ENCODE measurements at places on chromosomes 1 and 21.

GRCh38 chr1:50109647-50110075, 941 bp downstream of the ELAVL4 start:
- peak; percentile 1 for DNase-seq

DNA sequence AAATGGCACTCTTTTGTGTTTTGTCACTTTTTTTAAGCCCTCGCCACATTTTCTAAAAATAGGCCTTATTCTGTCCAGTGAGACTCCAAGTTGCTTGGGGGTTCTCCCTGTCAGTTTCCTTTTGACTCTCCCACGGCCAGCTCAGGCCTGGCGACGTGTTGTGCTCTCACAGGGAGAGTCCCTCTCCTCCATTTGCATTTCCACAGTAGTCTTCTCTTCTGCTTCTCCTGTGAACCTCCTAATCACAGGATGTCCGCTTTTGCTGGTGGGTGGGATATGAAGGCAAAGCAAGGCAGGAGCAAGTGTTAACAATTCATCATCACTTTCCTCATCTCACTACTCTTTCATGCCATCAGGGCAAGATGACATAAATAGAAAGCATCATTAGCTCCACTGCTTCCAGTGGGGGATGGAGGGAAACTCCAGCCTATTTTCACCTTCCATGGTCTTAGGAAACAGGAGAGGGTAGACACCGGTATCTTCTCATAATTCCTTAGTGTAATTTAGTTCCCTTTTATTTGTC, 99.8 kb downstream of the INTS7 start:
- no peak for DNase-seq

- peak; percentile 57 for DNase-seq
These were observed 30.7 kb downstream of the ITPKB start for GRCh38 chr1:226708342-226708780.

GRCh38 chr1:240575981-240576662, 35.8 kb downstream of the GREM2 start:
- peak; percentile 59 for DNase-seq

- DNase-seq, result no peak
These were observed 36.2 kb downstream of the B3GALNT2 start for GRCh38 chr1:235468004-235468403.

GRCh38 chr1:54459726-54460191, 53.6 kb upstream of the SSBP3 start:
- no peak for DNase-seq

DNA sequence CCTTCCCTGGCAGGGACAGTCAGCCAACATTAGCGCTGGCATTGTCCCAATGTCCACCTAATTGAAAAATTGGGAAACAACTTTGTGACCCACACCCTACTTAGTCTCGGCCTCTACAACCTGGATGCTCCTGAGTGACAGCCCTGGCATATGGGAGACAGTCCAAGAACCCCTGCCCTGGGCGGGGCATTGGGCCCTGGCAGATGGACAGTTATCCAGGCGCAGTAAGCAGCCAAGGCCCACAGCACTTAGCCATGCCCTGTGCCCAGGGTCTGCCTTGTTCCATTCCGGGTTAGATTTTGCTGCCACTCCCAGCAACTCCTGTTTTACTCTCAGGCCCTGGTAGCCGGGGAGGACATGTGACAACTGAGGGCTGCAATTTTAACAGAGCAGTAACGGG, 50.3 kb downstream of the NFASC start:
- no peak for DNase-seq

GRCh38 chr1:94324178-94324544, 86.8 kb upstream of the ARHGAP29 start:
- DNase-seq, result peak; percentile 78

DNA sequence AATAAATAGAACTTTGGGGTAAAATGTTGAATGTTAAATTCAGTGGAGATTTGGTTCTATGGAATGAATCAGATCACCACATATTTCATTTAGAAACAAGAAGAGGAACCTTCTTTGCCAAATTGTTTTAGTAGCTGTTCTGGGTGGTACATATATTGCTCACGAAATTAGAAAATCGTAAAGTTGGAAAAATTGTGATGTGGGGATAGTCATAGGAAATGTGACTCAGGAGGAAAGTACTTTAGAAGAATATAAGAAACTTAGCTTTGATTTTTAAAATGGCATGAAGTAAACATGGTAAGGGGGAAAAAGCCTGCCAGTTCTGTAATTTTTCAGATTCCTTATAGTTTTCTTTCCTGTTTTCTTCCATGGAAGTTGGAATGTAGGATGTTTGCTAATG, 27.4 kb downstream of the RRP15 start:
- no peak for DNase-seq

DNA sequence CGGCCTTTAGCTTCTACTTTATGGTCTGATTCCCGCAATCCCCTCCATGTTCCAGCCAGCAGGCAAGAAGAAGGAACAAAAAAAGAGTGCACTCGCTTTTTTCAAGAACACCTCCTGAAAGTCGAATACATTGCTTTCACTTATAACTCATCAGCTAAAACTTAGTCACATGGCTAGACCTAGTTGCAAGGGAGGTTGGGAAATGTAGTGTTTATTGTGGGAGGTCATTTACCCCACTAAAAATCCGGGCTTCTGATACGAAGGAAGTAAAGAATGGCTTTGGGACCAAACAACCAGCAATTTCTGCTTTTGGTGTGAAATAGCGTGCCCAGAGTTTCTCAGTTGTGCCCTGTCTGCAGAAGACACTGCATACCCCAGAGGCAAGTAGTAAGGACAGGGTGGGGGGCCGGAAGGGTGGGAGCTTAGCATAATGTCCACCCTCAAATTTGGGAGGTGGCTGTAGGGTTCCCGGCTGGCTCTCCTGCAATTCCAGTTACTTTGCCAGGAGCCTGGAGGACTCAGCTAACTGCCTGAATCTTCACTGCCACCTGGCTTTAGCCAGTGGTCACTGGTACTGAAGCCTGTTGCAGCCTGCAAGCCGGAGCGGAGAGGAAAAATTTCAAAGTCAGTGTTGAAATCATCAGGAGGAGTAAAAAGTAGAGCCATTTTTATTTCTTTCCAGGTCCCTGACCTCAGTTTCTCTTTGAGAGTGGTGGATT, 57.7 kb upstream of the F3 start:
- DNase-seq, result no peak
